HTR-8/SVneo (cell line): ENCODE measurements at places on chromosomes 6 and 20.
A peak's percentile ranks its signal among the peaks of the same experiment; 100 is the strongest.

- no peak for DNase-seq
These were observed 727 bp downstream of the MRS2 start for GRCh38 chr6:24403501-24403824.

DNA sequence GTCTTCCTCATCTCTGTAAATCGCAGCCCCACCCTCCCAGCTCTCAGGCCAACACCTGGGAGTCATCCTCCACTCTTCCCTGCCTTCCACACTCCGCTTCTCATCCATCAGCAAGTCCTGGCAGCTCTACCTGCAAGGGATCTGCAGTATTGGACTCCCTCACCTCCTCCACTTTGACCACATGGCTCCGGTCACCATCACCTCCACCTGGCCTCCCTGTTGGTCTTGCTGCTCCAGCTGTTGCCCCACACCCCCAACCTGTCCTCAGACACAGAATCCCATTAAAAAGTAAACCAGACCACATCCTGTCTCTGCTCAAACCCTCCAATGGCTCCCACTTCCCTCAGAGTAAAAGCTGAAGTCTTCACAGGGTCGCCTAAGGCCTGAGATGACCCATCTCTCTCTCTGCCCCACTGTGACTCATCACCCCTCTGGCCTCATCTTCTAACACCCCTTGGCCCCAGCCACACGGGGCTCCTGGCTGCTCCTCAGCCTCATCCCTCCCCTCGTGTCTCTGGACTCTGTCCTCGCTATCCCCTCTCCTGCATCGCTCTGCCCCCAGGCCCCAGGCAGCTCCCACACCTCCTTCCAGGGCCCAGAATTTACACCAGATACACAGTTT is 185.1 kb upstream of the SULF2 start:
- DNase-seq: no peak

DNA sequence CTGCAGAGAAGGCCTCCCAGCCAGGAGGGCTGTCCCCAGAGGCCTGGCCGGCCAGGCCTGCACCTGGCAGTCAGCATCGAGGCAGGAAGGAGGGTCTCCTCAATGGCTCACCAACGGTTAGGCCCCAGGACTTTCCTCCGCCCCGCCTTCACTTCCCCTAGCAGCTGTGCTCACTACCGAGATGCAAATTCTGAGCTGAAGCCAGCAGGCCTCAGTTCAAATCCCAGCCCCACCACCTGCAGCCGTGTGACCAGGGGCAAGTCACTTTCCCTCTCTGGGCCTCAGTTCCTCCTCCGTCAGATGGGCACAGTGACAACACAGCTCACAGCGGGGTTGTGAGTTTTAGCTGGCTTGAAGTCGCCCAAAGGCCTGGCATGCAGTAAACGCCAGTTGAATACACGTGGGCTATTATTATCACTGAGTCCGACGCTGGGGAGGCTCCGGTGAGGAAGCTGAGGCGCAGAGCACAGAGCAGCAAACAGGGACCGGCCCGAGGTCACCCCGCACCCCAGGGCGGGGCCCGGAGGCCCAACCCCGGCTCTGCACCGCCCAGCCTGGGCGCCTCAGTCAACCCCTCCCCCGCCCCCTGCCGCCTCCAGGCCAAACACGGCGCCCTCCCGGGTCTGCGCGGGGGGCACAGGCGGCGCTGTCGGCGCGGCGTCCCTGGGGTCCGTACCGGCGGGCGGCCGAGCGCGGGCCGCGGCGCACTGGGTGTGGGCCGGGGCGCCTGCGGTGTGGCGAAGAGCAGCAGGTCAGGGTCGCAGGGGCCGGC is 671 bp downstream of the E2F1 start:
- DNase-seq: no peak

- DNase-seq: no peak
These were observed 1066.5 kb upstream of the MANEA start for GRCh38 chr6:94510877-94511276.

DNA sequence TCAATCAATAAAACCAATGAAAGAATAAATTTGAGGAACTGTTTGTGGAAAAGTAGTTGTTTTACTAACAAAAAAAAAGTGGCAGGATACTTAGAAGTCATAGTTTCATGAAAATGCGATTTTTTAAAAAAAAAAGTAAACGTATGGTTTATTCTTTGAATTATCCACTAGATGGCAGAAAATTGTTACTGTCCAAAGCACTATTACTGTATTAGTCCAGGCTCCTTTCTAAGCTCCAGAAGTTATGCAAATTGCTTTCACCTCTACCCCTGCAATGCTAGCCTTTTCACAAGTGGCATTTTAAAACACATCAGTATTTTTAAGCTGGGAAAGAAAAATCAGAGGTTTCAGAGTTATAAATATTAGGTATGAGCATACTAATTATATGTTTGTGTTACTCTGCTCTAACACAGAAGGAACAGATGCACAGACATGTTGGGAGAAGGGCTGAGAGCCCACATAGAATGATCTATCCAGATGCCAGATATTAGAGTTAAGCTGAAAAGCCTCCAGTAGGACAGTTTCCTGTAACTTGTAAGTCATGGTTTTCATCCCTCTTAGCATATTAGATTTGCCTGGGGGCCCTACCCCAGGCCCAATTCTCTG is 63.9 kb downstream of the FHL5 start:
- peak; percentile 9 for DNase-seq

DNA sequence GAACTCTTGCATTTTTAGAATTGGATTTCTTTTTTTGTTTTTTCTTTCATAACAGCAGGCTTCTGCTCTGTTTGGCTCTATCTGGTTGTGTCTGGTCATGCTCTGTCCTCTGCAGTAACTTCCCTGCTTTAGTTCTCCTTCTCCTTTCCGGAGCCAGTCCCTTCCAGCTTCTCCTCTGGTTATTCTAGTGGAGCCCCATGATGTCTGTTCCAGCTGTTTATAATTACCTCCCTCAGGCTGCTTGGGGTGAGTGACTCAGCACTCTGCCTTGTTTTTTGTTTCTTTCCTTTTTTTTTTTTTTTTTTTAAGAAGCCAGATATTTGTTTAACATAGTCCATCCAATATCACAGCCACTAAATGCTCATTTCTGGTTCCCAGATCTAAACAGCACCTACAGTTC is 409.6 kb downstream of the MAFB start:
- no peak for DNase-seq

GRCh38 chr6:154187203-154187602 is 148.2 kb downstream of the OPRM1 start:
- DNase-seq: no peak
